Right lobe of liver (tissue), 6 donors: ENCODE measurements at places on chromosomes 3 and 15. TPM values are rescaled to one million over a fixed set of nuclear protein-coding genes. Genes with fewer than 3 reads are reported as not detected.

DNA sequence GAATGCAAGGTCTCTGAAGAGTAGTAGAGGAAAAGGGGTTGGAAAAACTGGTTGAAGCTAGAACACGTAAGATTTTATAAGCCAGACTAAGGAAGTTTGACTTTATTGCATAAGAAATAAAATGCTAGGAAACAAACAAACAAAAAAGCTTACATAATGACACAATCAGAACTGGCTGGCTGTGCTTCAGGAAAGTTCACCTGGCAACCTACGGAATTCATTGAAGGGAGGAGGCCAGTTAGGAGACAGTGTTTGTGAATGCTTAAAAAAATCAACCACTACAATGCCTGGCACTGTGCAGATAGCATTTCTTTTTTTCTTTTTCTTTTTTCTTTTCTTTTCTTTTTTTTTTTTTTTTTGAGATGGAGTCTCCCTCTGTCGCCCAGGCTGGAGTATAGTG lies 1.9 kb upstream of the ICE2 start:
- DNase-seq = no peak

GRCh38 chr15:32987067-32987466 lies 207.4 kb downstream of the FMN1 start:
- DNase-seq = no peak

- no peak for DNase-seq
Observed at GRCh38 chr3:108602249-108602934, 12.9 kb downstream of the DZIP3 start.

DNA sequence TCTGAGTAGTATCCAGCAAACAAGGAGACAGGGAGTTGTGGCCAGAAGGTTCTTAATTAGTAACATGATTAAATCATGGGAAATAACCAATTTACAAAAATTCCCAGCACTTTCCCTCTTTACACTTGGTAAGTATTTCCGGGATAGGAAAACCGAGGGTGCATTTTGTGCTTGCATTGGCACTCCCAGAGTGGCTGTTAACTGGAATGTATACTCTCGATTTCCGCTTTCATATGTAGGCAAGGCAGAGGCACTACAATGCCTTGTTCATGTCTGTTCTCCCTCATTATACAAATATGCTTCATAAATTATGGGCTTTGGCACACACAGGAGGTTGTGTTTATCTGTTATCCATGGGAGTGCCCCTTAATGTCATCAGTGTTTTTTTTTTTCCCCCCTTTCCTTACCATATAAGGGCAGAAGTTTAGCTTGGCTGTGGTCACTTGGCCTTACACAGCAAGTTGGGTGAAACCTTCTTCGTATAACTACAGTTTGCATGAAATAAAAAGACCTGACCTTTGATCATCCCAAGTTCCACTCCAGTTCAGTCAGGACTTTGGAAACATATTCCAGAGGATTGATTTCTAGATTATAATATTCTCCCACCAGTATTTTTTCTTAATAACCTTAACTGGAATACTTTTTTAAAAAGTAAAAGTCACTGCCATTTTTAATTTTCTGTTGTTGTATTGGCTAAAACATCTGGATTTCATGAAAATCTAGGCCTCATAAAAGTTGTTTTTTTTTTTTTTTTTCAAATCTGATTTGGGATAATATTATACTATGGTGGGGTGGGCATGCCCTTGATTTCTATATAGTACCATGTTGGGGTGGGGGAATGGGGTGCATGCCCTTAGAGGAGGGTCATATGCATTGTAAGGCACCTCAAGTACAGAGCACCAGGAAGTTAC lies 8.9 kb downstream of the TPM1 start:
- DNase-seq = no peak

GRCh38 chr3:65836047-65836446 lies 202.7 kb downstream of the MAGI1 start:
- DNase-seq = no peak

GRCh38 chr3:57961828-57962447 lies 46.3 kb upstream of the FLNB start:
- DNase-seq = no peak

GRCh38 chr3:58868097-58868779 lies 181.6 kb downstream of the CFAP20DC start:
- no peak for DNase-seq

DNA sequence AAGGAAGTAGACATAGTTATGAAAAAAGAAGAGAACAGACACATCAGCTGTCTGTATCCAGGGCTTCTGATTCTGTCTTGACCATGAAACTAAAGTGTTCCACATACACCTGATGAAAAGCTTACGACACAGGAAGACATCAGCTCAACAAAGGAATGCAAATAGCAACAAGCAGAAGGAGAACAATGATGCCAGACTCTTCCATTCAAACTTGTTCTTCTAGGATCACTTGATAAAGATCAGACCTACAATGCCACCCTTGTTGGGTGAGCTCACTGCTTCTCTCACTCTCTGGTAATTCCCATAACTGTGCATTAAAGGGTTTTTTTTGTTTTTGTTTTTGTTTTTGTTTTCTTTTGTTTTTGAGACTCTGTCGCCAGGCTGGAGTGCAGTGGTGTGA lies 49.7 kb downstream of the GATM start:
- no peak for DNase-seq

DNA sequence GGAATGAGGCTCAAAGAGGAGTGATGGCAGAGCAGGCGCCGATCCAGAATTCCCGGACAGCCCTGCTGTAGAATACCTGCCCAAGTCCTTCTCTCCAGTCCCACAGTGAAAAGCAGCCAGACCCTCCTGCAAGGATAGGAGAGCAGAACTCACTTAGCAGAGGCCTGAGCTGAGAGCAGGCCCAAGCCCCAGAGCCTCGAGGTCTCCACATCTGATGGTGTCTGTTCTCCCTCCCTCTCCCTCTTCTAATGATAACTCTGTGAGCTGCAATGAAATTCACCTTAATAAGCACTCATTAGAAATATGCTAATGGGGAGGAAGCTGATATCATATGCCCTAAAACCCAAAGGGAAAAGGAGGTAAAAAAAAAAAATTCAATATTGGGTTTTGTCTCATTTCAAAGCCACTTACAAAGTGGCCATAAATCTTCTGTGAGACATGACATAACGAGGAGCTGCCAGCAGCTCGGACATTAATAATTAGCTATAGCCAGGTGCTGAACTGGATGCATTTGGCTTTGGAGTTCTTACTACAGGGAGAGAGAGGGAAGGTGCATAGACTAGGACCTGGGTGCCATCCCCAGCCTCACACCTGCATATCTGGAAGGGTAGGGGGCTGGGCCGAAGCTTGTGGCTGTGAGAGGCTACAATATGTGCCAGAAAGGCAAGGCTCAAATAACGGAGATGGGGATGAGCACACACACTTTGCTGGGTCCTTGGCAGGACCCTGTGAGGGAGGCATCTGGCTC lies 108.4 kb downstream of the MEGF11 start:
- no peak for DNase-seq

DNA sequence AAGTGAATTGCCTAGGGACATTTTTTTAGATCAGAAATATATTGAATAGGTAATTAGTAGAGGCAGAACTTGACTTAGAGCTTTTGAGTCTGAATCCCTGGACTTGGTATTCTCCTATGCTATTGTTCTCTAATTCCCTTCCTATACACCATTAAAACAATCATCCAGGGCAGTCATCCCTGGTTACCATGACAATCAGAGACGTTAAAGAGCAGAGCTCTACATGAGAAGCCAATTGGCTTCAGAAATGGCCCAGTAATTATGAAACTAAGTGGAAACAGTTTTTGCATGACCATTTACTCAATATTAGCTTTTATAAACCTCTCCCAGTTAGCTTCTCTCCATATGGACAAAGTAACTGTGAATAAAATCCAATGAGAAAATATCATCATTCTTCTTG lies 182.1 kb upstream of the TP63 start:
- no peak for DNase-seq

DNA sequence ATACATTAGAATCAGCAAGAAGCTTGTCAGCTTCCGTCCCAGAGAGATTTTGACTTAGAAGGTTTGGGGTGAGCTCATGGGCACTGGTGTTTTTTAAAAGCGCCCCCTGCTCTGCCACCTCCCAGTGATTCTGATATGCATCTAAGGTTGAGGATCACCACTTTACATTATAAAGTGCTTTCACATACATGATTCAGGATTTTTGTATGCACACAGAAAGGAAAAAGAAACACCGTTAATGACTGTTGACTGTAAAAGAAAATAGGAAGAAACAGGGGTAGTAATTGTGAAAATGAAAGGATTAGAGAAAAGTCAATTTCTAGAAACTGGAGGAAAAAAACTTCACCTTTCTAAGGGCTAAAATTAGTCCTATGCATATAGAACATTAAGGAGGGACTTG lies 104.9 kb upstream of the ZBED2 start:
- DNase-seq = no peak

DNA sequence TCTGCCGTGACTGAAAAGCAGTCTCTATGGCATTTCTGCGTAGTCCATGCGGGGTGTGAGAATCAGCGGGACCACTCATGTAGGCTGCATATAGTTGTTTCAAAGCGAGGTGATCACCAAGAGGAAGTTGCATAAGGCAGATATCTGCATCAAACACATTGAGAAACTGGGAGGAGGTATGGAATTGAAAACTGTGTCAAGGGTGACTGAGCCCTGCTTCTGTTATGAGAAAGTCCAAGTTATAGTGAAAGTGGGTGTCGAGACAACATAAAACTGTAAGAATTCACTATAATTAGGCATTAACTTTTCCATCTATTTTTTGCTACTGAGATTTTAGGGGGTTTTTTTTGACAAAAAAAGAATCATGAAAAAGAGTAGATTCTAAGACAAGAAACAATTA lies 109.3 kb downstream of the ZIC1 start:
- DNase-seq = no peak

DNA sequence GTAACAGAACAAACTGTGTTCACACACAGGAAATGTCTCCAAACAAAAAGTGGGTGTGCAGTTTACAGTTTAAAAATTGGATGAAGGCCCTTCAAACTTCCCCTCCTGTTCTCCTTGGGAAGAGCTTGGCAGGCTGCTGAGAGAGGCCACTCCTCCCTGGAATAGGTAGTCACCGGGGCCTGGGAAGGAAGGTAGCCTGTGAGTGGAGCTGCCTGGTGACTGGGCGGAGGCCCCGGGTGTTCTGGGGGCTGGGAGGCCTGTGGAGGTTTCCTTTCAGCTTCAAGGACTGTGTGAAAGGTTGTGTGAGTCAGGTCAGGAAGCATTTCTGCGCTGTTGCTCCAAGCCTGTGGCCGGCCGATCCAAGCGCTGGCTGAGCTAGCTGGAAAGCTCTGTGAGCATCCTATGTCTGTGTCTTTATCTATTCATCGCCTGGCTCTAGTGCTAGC lies 14.1 kb downstream of the SLCO3A1 start:
- DNase-seq = no peak

DNA sequence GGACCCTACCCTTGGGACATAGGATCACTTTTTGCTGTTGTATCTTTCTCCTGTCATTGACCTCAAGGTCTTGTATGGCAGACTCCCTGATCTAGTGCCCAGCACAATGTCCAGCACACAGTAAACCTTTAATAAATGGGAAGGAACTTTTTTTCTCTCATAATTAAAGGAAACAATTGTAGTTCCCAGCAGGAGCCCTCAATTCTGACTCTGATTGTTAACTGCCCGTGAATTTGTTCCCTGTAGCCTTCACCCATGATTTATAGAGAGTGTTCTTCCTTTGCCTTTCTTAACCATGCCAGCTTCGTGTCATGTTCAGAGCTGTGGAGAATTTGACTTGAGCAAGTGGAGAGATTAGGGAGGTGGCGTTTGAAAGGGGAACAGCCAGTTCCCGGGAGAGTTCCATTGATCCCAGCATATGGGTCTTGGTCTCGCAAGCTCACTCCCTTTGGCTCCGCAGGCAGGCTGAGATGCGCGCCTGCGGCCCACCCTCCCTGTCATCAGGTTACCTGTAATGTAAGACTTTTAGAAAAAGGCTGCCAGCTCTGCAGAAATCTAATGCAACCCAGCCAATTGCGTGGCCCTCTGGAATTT lies 182.6 kb downstream of the TP63 start:
- DNase-seq = no peak

GRCh38 chr3:179233043-179233442 lies 17.9 kb downstream of the KCNMB3 start:
- DNase-seq = no peak

DNA sequence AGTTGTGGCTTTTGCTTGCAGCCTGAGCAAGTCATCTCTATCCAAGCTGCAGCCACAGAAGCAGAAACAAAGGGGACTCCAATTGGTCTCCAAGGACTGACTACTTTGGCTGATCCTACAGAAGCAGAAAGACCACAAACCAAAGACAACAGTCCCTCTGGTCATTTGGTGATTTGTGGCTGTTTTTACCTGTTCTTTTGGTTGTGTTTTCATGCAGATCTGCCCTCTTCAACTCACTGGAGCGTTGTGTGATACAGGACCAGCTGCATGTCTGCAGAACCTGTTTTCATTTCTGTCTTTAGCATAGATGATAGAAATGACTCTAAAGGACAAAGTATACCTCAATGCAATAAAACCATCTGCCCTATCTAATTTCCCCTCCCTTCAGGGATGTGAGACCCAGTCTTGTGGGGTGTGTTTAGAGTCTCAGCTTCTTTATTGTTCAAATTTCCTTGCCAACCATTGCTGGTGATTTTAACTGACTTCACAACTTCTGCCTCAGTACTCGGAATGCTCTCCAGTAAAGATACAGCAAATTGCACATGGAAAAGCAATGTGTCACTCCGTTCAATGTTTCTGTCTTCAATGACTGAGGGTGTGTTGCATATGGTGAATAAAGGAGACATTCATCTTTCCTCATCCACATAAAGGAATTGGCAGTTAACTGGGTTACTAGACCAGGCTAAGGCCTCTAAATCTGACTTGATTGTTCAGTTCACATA lies 48.9 kb upstream of the SLC7A14 start:
- DNase-seq = no peak

DNA sequence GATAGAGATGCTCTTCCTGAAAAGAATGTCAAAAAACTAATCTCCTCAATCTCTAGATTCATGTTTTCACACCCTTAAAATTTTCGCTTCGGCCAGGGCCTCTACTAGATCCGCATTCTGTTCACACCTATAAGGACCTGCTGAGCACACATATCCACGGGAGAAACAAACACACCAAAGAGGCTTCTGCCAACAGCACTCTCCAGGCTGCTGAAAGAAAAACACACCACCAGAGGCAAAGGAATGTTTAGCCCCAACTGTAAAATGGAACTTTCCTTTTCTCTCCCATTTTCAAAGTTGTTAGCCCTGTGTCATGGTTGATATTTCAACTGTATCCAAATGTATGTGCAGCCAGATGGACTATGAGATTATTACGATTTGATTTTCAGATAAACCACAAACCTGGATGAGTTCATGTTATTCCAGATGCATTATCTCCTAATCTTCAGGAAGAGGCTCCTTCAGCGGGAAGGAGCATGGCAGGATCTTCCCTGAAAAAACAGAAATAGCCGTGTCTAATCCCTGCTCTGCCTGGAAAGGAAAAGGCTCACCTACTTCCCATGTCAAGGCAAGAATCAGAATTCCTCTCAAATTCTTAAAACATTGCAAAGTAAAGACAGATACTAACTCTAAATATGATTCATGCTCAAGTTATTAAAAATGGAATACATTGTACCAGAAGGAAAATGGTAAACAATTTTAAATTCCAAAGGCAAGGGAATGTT lies 442.7 kb upstream of the NR2F2 start:
- no peak for DNase-seq

- no peak for DNase-seq
Observed at GRCh38 chr3:22121068-22121701, 370.2 kb upstream of the ZNF385D start.

The TGM4 gene
- total RNA-seq = not detected

The ZDHHC19 gene
- 2.1 TPM for total RNA-seq

The GOLGA6B gene
- 0.33 TPM for total RNA-seq

The CYP1A2 gene
- total RNA-seq = 146 TPM

The HRG gene
- 384 TPM for total RNA-seq

The MRAS gene
- total RNA-seq = 2.8 TPM
